Cardiac ventricle fibroblast (primary cell): ENCODE measurements at places on chromosomes 1 and 21. TPM values are rescaled to one million over a fixed set of nuclear protein-coding genes. Genes with fewer than 3 reads are reported as not detected.

The CHD1L gene
- 14.7 and 16.0 TPM in 2 replicates for total RNA-seq

The EVI5 gene
- total RNA-seq = 30.0 and 41.4 TPM in 2 replicates

The CR1 gene
- total RNA-seq = not detected in 2 replicates

The DENND4B gene
- total RNA-seq = 8.5 and 15.3 TPM in 2 replicates

The S100A8 gene
- total RNA-seq = not detected in 2 replicates

The UTS2 gene
- not detected in 2 replicates for total RNA-seq

The IL12RB2 gene
- not detected in 2 replicates for total RNA-seq

The TEDDM1 gene
- not detected in 2 replicates for total RNA-seq

The NOS1AP gene
- 0.31 and 0.59 TPM in 2 replicates for total RNA-seq

The CD5L gene
- not detected in 2 replicates for total RNA-seq

The FBXO44 gene
- 12.2 and 13.4 TPM in 2 replicates for total RNA-seq

The MTARC1 gene
- 0.44 and 0.56 TPM in 2 replicates for total RNA-seq

The HSPA6 gene
- total RNA-seq = 0.05 TPM in 1 of 2 replicates, not detected in the other

The PKN2 gene
- 15.2 and 18.6 TPM in 2 replicates for total RNA-seq

The ABCG1 gene
- total RNA-seq = 0.29 and 1.00 TPM in 2 replicates

The OLFM3 gene
- not detected in 2 replicates for total RNA-seq

The S100A7 gene
- total RNA-seq = not detected in 2 replicates

The CFHR4 gene
- total RNA-seq = not detected in 2 replicates

The FCRLB gene
- total RNA-seq = 1.4 and 3.0 TPM in 2 replicates

The SYT6 gene
- total RNA-seq = not detected in 2 replicates

The FCRL5 gene
- total RNA-seq = not detected in 2 replicates

The FALEC gene
- not detected in 2 replicates for total RNA-seq

The DYNLT5 gene
- 1.3 TPM in 1 of 2 replicates, not detected in the other for total RNA-seq

The TMEM201 gene
- total RNA-seq = 9.1 and 11.0 TPM in 2 replicates

The CD52 gene
- total RNA-seq = not detected in 2 replicates

The ESPN gene
- 0.12 TPM in 1 of 2 replicates, not detected in the other for total RNA-seq

The KIF26B gene
- total RNA-seq = 5.9 and 6.3 TPM in 2 replicates

The TMEM82 gene
- total RNA-seq = not detected in 2 replicates

The ESRRG gene
- total RNA-seq = not detected in 2 replicates

The CC2D1B gene
- 14.5 and 15.1 TPM in 2 replicates for total RNA-seq

The CFHR3 gene
- 0.31 TPM in 1 of 2 replicates, not detected in the other for total RNA-seq

The PRAMEF15 gene
- total RNA-seq = not detected in 2 replicates

The ADORA1 gene
- 8.8 and 11.3 TPM in 2 replicates for total RNA-seq

The RIMS3 gene
- total RNA-seq = 0.05 and 0.06 TPM in 2 replicates
